Adrenal gland (tissue), 19 donors: ENCODE measurements at places on chromosomes 12 and 14.

DNA sequence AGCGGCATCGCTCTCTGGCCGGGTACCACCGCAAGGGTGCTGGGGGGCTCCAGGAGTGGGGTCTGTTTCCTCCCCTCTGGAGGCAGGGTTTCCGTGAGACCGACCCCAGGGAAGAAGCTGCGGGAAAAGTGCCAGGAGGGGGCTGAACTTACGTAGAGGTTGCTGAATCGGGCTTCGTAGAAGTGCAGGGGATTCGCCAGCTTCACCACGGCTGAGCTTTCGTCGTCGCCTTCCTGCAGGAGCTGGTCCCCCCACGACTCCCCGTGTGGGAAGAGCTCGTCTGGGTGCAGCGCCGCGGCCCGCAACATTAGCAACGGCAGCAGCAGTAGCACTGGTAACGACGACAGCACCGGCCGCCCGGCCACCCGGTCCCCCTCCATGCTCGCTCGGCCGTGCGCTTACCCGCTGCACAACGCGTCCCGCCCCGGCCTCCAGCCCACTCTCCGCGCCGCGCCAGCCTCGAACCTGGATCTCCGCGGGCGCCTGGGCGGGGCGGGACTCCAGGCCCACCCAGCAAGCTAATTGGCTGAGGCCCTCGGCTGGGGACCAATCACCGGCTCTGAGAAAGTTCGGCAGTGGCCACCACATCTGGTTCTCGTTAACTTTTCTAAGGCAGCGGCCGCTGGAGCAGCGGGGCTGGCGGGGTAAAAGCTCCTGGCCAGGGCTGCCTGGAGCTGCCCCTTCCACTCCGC lies at the start of gene NID2:
NID2 (minus strand) TSS at position 445 of the 692 bp plus-strand sequence; CDS start at position 380, 65 bp downstream.
- no peak within 1 kb of the TSS for H3K4me3 ChIP-seq
- peak within 1 kb of the TSS; percentile 40 for H3K27ac ChIP-seq
- no peaks in the 10 kb centered on the region for H3K36me3 ChIP-seq
- peak; percentile 76 for DNase-seq

DNA sequence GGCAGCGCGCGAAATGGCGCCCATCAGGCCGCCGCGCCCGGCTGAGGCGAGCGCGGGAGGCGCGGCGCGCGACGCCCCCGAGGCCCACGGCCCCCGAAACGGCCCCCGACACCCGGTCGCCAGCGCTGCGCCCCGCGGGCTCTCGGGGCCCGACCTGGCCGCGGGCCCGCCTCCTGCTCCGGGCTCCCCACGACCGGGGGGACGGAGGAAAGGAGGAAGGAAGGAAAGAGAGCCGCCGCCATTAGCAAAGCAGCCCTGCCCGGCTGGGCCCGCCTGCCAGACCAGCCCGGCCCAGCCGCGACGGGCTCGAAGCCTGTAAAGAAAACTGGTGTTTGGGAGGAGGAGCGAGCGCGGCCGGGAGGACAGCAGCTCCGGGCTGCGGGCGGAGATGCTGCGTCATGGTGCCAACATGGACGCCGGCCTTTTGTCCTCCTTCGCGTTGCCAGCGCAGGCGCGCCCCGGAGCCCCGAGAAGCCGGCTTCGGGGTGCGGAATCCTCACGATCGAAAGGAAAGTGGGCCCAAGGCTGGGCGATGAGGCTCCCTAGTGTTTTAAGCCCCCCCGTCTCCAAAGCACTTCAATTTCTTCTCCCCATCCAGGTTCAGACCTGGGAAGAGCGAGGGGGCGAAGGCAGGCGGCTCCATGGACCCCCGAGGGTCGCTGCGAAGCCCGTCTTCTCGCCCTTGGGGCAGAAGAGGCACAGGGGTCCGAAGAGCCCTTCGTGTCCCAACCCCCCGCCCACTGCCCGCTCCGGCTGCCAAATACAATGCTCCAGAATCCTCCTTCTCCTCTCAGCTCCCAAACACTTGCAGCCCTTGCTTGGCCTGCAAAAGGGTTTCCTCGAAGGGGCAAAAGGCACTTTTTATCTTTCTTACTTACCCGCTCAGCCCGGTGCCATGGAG lies 2.9 kb upstream of the SETD1B start:
- H3K27me3 ChIP-seq: no peaks in the 10 kb centered on the region
- H3K4me3 ChIP-seq: peak overlapping the region; percentile 37
- peaks cover 59% of the 10 kb centered on the region for H3K4me1 ChIP-seq
- DNase-seq: peak; percentile 80

GRCh38 chr12:104583301-104583700 lies 126.6 kb downstream of the CHST11 start:
- H3K4me1 ChIP-seq: peaks cover 24% of the 10 kb centered on the region
- H3K36me3 ChIP-seq: no peaks in the 10 kb centered on the region
- no peak overlapping the region for H3K27ac ChIP-seq

DNA sequence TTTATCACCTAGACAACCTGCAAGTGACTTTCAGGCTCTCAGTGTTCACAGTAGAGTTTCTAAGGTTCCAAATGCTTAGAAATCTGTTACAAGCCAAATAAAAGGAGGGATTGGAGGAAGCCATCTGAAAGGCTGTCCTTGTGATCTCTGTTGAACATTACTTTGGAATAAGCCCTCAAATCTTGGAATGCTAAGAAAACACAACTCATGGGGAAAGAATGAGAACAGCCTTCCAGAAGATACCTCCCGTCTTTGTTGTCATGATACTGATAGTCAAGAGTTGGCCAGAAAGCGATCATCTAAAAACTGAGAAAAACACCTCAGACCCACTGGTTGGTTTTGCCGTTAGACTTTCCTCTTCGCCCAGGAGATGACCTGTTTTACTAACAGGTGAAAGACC lies 44.4 kb upstream of the KCNK13 start:
- H3K4me1 ChIP-seq: no peaks in the 10 kb centered on the region
- H3K4me3 ChIP-seq: no peak overlapping the region
- no peak overlapping the region for H3K27ac ChIP-seq

GRCh38 chr14:52546318-52546670 lies 6.0 kb downstream of the TXNDC16 start:
- H3K36me3 ChIP-seq: no peaks in the 10 kb centered on the region
- no peak overlapping the region for H3K27ac ChIP-seq
- H3K27me3 ChIP-seq: no peaks in the 10 kb centered on the region
- no peak for DNase-seq

GRCh38 chr12:111361073-111361716 lies 7.7 kb downstream of the PHETA1 start:
- no peak overlapping the region for H3K4me3 ChIP-seq
- H3K36me3 ChIP-seq: no peaks in the 10 kb centered on the region
- no peak for DNase-seq
- no peaks in the 10 kb centered on the region for H3K27me3 ChIP-seq
- H3K27ac ChIP-seq: no peak overlapping the region

GRCh38 chr12:76470028-76470939 lies 89.3 kb downstream of the OSBPL8 start:
- H3K4me1 ChIP-seq: no peaks in the 10 kb centered on the region
- no peaks in the 10 kb centered on the region for H3K27me3 ChIP-seq
- no peaks in the 10 kb centered on the region for H3K36me3 ChIP-seq

DNA sequence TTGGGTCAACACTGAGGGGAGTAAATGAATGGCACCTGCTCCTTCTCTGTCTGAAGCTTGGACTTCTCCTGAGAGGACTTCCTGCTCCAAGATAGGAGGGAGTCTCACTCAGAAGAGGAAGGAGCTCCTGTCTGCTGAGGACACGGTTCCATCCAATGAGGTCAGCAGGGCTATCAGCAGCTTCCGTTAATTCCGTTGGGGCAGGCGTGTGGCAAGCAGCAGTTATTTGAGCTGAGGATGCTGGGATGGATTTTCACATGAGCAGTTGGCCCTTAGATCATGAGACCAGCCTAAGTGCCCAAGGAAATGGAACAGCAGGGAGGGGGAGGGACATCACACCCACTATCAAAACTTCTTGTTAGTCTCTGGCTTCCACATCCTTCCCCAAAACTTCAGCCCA lies 159.0 kb upstream of the PZP start:
- no peaks in the 10 kb centered on the region for H3K36me3 ChIP-seq
- no peak overlapping the region for H3K4me3 ChIP-seq
- DNase-seq: no peak
- no peaks in the 10 kb centered on the region for H3K27me3 ChIP-seq

DNA sequence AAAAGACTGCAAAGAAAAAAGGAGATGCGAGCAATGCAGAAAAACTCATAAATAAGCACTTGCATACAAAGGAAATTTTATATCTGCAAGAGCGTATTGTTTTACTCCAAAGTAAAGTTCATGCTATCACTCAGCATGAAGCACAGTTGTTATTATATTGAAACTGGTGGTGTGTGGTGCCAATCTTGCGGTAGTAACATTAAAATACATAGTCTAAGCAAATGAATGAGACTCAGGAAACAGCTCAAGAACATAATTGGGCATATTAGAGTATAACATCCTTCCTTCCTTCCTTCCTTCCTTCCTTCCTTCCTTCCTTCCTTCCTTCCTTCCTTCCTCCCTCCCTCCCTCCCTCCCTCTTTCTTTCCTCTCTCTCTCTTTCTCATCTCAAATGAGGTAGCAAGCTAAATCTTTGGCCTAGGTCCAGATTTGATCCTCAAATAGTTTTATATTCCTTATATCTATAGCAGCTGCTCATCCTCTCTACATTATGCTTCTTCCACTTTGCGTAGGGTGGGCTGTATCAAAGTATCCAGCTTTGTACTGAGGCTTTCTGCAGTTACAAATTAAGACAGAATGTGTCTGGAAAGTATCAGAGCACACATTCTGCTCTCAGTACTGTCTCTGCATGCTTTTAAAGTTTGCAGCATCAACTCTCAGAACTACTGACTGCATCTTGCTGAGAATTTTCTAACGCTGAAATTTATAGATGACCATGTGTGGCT lies 718.3 kb downstream of the RERGL start:
- no peaks in the 10 kb centered on the region for H3K27me3 ChIP-seq
- no peak for DNase-seq
- H3K27ac ChIP-seq: no peak overlapping the region
- H3K36me3 ChIP-seq: no peaks in the 10 kb centered on the region

GRCh38 chr12:58268069-58268468 lies 326.7 kb downstream of the ATP23 start:
- H3K4me1 ChIP-seq: no peaks in the 10 kb centered on the region
- no peaks in the 10 kb centered on the region for H3K27me3 ChIP-seq
- DNase-seq: no peak

DNA sequence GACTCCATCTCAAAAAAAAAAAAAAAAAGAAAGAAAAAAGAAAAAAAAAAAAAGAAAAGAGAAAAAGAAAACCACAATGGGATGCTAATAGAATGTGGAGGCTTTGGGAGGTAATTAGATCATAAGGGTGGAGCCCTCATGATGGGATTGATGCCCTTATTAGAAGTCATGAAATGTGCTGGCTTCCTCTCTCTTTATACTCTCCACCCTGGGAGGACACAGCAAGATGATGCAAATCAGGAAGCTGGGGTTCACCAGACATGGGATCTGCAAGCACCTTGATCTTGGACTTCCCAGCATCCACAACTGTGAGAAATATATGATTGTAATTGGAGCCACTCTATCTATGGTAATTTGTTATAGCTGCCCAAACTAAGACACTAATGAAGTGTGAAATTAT lies 13.4 kb upstream of the DRAM1 start:
- H3K4me1 ChIP-seq: no peaks in the 10 kb centered on the region
- H3K27me3 ChIP-seq: no peaks in the 10 kb centered on the region
- DNase-seq: no peak
- H3K27ac ChIP-seq: no peak overlapping the region
- no peak overlapping the region for H3K4me3 ChIP-seq

DNA sequence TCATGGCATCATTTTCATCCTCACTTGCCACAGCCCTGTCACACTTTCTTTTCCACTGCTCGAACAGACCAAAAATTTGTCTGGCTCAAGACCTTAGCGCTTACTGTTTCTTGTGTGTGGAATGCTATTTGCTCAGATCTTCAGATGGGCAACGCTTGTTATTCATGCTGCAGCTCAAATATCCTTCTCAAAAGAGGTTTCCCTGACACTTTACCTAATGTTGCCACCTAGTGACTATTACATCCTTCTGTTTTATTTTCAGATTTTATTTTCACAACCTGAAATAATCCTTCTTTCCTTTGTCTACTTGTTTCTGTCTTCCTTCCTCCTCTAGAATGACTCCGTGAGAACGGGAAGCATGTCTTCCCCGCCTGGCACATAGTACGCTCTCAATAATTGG lies 5.6 kb downstream of the FBXO33 start:
- DNase-seq: no peak
- H3K4me1 ChIP-seq: peaks cover 69% of the 10 kb centered on the region
- no peaks in the 10 kb centered on the region for H3K27me3 ChIP-seq
- no peak overlapping the region for H3K27ac ChIP-seq
- no peak overlapping the region for H3K4me3 ChIP-seq
- no peaks in the 10 kb centered on the region for H3K36me3 ChIP-seq

DNA sequence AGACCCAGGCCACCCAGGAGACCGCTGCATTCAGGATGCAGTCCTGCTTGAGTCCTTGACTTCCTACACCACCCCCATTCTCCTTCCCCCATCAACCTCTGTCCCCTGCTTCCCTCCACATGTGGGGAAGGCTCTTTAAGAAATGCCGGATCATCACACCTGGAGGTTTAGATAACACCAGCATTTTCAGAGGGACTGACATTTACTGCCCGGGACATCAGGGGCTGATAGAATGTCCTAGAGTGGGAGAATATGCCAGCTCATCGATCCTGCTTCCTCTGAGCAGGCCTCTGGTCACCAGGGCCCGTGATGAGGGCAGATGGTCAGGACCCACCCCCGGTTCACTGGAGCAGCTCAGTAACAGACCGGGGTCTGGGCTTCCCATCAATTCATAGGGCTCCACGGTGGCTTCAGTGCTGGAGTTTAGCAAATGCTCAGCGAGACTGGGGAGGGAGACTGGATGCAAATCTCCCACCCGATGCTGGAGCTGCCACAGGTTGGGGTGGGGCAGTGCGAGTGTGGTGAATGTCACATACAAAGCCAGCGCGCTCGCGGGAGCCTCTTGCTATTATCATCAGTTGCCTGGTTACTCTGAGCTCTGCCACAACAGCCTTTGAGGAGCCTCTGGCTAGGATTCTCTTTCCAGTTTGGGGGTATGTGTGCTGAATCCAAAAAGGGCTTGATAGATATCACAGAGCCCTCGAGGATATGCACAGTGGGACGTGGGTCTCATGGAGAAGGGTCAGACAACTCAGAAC lies 111.6 kb downstream of the RBM19 start:
- H3K4me3 ChIP-seq: no peak overlapping the region
- H3K4me1 ChIP-seq: peaks cover 7% of the 10 kb centered on the region
- no peak overlapping the region for H3K27ac ChIP-seq
- H3K27me3 ChIP-seq: no peaks in the 10 kb centered on the region

GRCh38 chr14:78245238-78245637 lies 75.1 kb downstream of the NRXN3 start:
- H3K27ac ChIP-seq: no peak overlapping the region
- no peaks in the 10 kb centered on the region for H3K36me3 ChIP-seq
- H3K4me3 ChIP-seq: no peak overlapping the region
- H3K27me3 ChIP-seq: no peaks in the 10 kb centered on the region
- no peaks in the 10 kb centered on the region for H3K4me1 ChIP-seq
- no peak for DNase-seq

GRCh38 chr12:113290506-113290905 lies 44.4 kb downstream of the SLC8B1 start:
- no peaks in the 10 kb centered on the region for H3K27me3 ChIP-seq
- no peak overlapping the region for H3K27ac ChIP-seq
- H3K4me1 ChIP-seq: peaks cover 7% of the 10 kb centered on the region
- H3K36me3 ChIP-seq: no peaks in the 10 kb centered on the region
- no peak overlapping the region for H3K4me3 ChIP-seq
- DNase-seq: no peak
